ENCODE measurements at places on chromosomes 7 and 10.

DNA sequence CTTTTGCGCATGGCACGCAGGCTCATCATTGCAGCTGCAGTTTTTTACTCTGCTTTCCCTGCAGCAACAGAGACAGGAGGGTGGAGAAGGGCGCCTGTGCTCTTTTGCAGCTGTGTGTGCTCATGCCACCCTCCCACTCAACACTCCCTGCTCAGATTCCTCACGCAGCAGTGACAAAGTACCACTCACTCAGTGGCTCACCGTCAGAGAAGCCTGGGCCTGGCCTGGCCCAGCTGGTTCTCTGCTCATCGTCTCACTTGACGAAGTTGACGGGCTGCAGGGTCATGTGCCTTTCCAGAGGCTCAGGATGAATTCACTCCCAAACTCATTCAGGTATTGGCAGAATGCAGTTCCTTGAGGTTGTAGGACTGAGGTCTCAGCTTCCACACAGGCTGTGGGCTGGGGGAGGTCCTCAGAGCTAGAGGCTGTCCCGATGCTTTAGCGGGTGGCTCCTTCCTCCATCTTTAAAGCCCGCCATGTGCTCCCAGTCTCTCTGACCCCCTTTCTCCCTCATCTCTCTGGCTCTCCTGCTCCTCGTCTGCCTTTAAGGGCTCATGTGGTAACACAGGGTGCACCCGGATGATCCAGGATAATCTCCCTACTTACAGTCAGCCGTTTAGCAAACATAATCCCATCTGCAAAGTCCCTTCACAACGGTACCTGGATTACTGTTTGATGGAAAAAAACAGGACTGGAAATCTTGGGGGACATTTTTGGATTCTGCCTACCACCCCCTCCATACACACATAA, 25.8 kb downstream of the PTPRE start:
- no peak for DNase-seq

DNA sequence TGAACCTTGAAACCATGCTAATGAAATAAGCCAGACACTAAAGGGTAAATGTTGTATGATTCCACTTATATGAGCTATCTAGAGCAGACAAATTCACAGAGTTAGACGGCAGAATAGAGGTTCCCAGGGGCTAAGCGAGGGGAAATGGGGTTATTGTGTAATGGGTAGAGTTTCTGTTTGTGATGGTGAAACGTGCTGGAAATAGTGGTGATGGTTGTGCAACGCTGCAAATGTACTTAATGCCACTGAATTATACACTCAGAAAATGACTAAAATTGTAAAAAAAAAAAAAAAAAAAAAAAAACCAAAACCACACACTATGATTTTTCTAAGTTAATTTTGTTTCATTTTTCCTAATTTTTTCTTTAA, 30.0 kb downstream of the SFXN4 start:
- no peak for DNase-seq

- no peak for DNase-seq
These were observed 32.1 kb downstream of the ADCYAP1R1 start for GRCh38 chr7:31084226-31084625.

- no peak for DNase-seq
These were observed 251.8 kb upstream of the ADARB2 start for GRCh38 chr10:1989090-1989489.
